SK-N-DZ (cell line): ENCODE measurements at places on chromosomes 12 and 14.

GRCh38 chr14:87712396-87713090 is 280.4 kb downstream of the GALC start:
- DNase-seq, result peak; percentile 13

GRCh38 chr14:71238835-71239234 is 331.6 kb downstream of the PCNX1 start:
- DNase-seq, result no peak

DNA sequence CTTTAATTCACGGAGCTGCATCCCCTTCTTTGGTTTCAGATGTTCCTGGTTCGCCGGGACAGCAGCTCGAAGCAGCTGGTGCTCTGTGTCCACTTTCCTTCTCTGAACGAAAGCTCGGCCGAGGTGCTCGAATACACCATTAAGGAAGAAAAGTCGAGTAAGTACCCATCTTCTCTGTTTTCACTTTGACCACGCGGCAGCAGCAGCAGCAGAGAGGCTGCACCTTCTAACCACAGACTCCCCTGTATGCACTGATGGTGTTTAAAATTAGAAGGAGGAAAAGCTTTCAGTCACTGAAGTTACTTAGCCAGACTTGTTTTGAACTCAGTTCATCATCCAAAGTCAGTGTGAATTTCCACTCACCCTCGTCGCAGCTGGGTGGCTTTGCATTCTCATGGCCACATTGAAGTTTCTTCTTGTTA is 63.8 kb downstream of the RIN3 start:
- no peak for DNase-seq

DNA sequence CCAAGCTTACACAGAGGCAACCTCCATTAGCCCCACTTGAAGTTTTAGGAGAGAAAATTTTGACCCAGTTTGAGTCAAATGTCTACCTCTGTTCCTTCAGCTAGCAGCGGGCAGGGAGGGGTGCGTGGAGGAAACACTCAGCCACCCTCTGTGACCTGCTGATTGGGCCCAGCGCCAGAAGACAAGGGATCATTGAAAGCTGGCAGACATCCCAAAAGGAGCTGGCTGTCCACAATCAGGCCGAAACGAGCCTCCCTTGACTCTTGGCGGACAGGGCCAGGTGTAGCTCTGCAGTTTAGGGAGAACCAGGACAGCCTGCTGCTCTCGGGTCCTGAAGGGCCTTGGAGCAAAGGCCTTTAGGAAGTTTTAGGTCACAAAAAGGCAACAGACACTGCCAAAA is 41.3 kb downstream of the CD9 start:
- no peak for DNase-seq
